ENCODE measurements at places on chromosomes 11 and 22.

DNA sequence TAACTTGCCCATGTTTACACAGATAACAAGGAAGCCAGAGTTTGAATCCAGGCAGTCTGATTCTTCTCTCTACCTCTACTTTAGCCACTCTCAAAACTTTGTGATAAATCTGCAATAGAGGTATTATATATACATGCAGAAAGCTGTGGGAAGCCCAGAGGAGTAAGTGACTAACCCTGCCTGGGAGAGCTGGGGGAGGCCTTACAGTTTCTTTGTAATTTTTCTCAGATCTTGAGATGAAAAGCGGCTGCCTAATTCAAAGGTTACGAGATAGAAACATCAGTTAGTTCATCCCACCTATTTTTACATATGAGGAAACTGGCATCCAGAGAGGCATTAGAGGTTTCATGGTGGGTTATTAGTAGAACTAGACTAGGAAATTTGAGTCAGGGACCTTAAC, 4.9 kb downstream of the STIM1 start:
- DNase-seq, result no peak

DNA sequence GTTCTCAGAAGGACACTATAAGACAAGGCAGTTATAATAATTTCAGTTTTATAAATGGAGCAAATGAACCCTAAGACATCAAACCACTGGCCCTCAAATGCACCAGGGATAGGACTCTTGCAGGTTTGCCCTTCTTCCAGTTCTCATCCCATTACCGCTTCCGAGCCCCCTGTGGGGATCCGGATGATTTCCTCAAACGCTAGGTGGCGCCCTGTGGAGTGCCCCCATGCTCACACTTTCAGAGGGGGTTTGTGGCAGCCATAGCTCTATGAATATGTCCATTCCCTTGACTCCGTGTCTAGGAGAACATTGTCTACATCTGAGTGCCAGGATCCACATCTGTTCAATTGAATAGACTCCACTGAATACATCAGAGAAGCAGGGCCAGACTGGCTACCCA, 816.3 kb downstream of the NTM start:
- DNase-seq, result no peak

DNA sequence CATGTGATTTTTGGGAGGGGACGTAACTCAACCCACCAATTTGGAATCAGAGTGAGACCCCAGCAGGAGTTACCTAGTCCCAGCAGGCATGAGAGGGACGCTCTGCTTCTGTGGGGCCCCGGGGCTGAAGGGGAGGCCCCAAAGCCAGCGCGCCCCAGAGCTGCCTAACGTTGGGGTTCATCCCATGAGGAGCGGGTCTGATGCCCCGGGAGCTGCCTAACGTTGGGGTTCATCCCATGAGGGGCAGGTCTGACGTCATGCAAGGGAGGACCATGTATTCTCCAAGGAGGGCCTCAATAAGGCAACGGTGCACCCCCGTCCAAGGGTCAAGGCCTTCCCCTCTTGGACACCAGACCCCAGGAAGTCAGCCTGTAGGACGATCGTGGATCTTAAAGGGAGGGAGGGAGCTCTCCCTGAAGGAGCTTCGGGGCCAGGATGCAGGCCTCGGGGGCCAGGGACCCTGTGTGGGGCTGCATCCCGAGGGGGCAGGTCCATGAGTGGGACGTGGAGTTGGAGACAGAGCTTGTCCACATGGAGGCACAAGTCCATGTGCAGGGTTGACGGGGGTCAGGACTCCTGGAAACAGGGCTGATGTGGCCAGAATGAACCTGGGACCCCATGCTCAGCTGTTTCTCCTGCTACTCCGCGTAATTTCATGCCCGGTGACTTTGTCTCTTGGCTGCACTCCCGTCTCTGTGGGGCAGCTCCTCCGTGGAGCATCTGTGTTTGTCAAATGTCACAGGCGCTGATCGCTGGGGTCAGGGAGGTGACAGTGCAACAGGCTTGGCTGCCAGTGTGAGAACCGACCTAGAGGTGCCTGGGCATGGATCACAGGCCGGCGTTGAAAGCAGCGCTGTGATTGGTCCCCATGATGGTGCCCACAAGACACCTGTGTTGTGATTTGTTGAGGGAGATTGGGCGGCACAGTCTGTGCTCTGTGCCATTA, 1029.1 kb downstream of the BRD1 start:
- no peak for DNase-seq

DNA sequence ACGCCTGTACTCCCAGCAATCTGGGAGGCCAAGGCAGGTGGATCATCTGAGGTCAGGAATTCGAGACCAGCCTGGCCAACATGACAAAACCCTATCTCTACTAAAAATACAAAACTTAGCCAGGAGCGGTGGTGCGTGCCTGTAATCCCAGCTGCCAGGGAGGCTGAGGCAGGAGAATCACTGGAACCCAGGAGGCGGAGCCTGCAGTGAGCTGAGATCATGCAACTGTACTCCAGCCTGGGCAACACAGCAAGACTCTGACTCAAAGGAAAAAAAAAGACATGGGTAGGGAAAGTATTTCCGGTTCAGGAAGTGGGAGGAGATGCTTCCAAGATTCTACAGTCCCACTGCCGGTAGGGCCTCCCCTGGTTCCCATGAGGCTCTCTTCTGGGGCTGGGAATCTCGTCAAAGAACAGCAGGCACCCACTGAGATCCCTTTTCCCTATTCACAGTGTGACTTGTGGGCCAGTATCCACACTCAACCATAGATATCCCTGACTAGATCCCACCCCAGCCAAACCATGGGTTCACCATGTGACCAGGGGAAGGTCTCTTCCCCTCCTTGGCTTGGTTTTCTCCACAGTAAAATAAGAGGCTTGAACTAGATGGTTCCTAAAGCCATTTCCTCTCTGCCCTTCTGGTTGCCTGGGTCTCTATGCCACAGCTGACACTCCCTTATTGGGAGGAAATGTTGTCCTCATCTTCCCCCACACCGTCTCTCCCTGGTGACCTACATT, 443.3 kb downstream of the BUD13 start:
- DNase-seq, result no peak

DNA sequence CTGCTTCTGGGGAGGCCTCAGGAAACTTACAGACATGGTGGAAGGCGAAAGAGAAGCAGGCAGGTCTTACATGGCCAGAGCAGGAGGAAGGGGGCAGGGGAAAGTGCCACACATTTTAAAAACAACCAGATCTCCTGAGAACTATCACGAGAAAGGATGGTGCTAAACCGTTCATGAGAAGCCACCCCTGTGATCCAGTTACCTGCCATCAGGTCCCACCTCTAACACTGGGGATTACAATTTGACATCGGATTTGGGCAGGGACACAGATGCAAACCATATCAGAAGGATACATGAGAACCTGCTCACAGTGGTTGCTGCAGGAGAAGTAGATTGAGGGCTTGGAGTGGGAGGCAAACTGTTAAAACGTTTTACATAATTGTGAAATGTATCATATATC, 152.2 kb downstream of the ADAMTS15 start:
- no peak for DNase-seq

GRCh38 chr11:3219281-3219892, 774 bp upstream of the MRGPRG start:
- DNase-seq, result no peak

DNA sequence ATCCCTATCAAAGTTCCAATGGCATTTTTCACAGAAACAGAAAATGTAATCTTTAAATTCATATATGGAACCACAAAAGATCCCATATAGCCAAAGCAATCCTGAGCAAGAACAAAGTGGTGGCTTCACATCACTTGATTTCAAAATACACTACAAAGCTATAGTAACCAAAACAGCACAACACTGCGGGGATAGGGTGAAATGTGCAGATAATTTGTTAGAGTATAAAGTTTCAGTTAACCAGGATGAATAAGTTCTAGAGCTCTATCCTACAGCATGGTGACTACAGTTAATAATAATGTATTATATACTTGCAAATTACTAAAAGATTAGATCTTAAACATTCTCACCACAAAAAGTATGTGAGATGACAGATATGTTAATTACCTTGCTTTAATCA, 55.5 kb downstream of the MAPK1 start:
- DNase-seq, result no peak

DNA sequence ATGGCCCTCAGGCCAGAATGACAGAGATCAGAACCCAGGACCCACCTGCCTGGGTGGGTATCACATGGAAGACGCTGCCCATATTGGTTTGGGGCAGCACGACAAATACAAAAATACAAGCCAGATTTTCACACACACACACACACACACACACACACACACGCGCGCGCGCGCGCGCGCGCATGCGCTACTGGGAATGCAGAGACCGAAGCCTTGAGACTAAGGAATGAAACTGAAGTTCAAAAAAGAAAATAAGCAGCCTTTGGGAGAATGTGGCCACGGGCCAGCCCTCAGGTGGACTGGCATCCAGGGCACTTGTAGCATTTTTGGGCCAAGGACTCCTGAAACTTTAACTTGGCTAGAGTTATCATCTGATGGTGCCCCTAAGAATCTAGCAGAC, 21.3 kb upstream of the NUP50 start:
- no peak for DNase-seq

DNA sequence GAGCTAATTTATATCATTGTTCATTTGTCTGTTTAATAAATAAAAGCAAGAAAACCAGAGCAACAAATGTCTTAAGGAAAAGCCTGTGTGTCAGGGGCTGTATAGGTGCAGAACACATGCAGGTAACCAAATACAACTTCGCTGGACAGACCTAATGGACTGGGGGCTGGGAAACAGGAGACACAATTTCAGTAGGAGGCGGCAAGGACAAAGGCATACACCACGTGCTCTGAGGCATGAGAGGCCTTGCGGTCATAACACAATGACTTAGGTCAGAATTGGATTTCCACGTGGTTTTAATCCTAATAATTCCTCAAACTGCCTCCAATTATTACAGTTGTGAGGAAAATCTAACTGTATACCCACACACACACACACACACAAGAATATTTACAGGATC, 8.7 kb upstream of the GLB1L3 start:
- no peak for DNase-seq

- no peak for DNase-seq
Observed at GRCh38 chr22:20080776-20081654, 974 bp downstream of the DGCR8 start.

DNA sequence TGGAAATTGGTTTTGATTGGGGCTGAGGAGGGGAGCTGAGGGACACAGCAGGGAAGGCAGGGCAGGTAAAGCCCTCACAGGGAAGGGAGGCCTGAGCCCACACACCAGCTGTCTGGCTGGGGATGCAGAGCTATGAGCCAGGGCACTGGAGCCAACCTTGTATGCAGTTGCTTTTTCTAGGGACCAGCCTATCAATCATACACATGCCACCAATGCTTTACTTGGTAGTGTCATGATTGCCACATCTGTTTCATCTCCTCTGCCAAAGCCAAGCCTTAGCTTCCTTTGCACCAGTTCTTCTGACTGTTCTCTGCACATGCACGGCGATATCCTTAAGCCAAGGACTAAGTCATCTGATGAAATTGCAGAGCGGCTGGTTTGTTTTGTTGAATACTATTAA, 207.1 kb upstream of the PLET1 start:
- DNase-seq, result no peak

- no peak for DNase-seq
Observed at GRCh38 chr22:19887256-19887985, 32.7 kb upstream of the GNB1L start.

GRCh38 chr11:70506986-70507385, 108.7 kb downstream of the CTTN start:
- DNase-seq, result no peak

GRCh38 chr11:117523680-117524079, 196.0 kb downstream of the CEP164 start:
- no peak for DNase-seq

DNA sequence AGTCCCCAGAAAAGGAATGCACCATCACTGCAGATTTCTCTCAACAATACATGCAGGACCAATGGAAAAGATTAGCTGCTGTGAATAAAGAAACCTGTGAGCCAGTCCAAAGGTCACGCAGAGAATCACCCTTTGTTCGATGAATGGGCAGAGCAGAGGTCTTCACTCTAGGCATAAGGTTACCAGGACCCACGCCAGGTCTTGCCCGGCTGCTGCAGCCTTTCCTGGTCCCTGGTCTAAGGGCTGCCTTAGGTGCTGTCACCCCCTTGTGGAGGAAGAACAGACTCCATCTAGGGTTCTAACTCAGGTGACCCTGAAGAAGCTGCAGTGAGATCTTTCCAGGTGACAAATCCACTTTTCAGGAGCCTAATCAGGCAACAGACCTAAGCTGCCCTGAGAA, 29.0 kb upstream of the NAP1L4 start:
- no peak for DNase-seq

DNA sequence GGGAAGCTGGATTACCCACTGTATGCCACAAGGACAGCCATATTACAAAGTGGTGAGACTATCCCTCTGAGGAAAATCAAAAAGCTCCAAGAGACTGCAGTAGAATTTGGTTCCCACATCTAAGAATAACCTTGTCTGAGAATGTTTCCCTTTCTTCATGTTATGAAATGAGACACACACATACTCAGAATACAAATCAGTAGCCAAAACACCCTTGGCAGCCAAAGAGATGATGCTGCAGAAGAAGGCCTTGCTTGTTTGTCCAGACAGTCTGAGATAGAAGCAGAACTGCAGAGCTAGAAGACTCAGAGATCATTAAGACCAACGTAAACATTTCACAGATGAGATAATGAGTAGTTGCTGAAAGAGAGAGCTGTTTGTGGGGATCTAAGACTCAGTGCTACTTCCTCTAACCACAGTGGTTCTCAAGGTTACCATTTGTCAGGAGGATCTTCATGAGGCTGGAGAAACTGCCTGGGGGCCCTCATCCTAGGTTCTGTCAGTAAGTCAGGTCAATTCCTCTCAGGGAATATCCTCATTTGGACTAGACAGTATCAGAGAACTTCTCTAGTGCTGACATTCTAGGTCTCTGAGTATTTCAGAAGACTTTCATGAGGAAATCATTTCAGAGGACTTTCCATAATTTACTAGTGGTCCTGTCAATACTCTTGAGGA, 38.9 kb downstream of the RELT start:
- no peak for DNase-seq

Data from activated CD4-positive, CD25-positive, alpha-beta regulatory T cell treated with anti-CD3 and anti-CD28 coated beads, Interleukin-2, amount 50 U/mL, for 16 hours (primary cell).